ENCODE measurements at places on chromosomes 2 and 18.

GRCh38 chr18:74147779-74148542 is at the start of the genes FBXO15 and TIMM21:
FBXO15 (minus strand) TSS chr18:74147834; CDS start chr18:74147785, 49 bp downstream.
TIMM21 (plus strand) TSS chr18:74148523; CDS start chr18:74148809, 286 bp downstream.
- DNase-seq, result peak; percentile 97

DNA sequence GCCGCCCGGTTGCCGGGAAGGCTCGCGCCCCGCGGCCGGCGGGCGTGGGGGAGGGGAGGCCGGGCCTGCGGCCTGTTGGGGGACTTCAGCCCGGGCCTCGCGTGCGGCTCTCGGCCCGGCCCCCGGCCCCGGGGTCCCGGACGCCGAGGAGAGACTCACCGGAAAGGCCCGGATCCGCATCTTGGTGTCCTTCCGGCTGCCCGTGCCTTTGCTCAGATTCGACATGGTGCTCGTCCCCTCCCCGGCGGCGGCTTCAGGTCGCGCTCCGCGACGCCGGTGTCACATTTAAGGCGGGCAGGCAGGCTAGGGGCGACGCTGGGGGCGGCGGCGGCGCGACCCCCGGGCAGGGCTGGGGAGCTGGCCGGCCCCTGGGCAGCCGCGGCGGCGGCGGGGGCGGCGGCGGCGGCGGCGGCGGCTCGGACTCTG is 365 bp downstream of the CUL3 start:
- no peak for DNase-seq

DNA sequence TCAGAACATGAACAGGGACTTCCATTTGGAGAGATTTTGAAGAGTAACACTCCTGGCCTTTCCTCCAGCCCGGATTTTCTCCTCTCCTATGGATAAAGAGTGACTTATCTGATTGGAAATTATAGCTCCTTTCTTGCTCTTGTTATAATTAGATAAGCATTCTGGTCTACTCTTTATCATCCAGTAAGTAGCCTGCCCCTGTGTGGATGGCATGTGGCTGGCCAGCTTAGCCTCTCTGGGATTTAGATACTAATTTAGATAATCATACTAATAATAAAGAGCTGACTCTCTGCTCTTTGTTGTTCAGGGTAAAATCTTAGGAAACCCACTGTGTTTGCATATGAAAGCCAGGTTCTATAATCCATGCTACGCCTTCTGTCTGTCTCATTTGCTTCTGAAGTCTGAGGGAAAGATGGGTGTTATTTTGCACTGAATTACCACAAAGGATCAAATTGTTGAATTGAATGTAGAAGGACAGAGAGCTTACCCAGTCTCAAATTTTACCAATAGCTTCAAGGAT is 438.8 kb downstream of the SPAG16 start:
- no peak for DNase-seq

DNA sequence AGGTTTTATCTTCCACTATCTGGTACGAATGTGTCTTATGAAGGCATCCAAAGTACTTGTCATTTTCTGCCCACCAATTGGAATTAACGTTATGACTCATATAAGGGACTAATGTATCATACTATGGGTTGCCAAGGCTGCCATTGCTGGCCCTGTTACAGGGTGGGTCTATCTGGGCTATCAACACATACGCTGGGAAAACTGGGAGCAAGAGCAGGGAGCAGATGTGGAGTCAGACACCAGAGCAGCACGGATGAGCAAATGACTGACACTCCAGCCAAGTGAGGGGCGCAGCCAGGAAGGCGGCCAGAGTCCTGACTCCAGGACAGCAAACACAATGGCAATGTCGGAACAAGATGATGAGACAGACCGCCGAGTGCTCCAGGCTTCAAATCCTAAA is 145.9 kb downstream of the COPS8 start:
- no peak for DNase-seq

GRCh38 chr2:200668478-200668877 is 82.7 kb downstream of the AOX1 start:
- DNase-seq, result no peak

DNA sequence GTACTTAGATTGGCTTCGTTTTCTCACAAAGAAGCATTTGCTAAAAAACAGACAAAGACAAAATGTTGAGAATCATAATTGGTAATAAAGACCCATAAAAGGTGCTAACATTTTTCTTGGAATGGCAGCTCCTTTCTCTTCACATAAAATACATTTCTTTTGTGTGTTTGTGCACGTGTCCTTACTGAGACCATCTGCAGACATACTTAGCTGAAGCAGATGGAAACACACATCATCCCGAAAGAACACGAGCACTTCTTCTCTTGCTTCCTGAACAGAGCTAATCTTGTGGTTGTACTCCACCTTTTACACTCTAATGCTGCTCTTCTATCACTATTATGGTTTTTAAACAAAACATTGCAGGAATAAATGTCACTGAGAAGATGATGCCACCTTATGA is 142.5 kb downstream of the SPHKAP start:
- no peak for DNase-seq

DNA sequence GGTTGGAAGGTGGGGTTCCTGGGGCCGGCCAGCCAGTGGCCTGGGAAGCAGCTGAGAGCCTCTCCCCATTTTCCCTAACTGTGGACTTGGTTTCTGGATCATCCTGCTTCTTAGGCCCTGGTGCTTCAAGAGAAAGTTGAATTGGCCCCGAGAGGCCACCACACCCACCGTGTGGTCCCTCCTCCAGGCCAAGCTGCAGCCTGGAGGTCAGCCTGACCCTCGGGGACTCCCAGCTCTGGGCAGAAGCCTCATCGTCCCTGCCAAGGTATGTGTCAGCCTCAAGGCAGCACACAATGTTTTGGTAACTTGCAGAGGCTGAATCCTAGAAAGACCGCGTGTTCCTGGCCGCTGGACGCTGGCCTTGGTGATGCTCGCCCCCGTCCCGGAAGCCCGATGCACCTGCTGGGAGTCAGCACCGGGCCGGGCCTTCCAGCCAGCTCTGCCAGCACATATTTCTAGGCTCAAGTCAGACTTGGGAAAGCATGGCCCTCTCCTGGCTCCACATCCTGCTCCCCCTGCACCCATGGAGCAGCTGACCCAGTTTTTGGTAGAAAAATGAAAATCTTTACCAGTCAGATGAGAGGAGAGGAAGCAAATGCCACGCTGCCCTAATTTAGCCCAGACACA is 72.6 kb downstream of the ACTR2 start:
- DNase-seq, result no peak

GRCh38 chr18:68220458-68220857 is 494.4 kb downstream of the TMX3 start:
- no peak for DNase-seq

DNA sequence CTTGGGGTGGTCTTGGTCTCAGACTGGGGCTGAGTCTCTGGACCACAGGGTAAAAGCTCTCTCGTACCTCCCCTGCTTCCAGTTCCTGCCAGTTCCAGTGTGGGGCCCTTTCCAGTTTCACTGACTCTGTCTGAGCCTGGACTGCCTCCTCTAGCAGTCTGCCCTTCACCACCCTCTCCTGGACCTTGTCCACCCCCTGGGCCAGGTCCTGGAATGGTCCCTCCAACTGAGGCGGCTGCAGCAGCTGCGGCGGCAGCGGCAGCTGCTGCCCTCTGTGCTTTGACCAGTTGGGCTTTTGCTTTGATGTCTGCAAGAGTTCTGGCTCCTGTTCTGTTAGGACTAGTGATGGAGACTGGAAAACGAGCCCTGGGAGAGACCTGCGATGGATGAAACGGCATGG is 70.7 kb upstream of the DTNB start:
- DNase-seq, result no peak

GRCh38 chr2:70923378-70924015 is 12.2 kb upstream of the ATP6V1B1 start:
- no peak for DNase-seq

GRCh38 chr2:105525201-105525600 is 126.3 kb upstream of the FHL2 start:
- no peak for DNase-seq

- DNase-seq, result no peak
These were observed 27.5 kb downstream of the CDH20 start for GRCh38 chr18:61360404-61361383.

- no peak for DNase-seq
These were observed 8.8 kb downstream of the TTLL4 start for GRCh38 chr2:218719457-218719856.

GRCh38 chr2:234823877-234824376 is 127.9 kb upstream of the SH3BP4 start:
- DNase-seq, result no peak

- DNase-seq, result no peak
These were observed 98.7 kb upstream of the THOC1 start for GRCh38 chr18:366466-367061.

DNA sequence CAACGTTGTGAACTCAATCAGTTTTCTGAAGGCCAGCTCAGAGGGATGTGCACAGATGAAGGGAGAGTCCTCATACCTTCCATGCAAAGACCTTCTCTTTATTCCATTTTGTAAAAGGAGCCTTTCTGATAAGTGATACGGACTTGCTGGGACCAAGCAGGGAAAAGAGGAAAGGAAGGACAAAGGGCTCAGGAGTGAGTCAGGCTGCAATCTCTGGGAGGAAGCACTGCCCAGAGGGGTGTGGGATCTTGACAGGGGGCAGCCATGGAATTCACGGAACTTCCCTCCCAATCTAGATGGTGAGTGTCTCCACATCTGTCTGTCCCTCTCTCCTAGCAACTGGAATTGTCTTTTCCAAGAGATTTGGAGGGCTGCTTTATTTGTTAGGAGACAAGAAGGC is 281.4 kb upstream of the CELF4 start:
- no peak for DNase-seq

DNA sequence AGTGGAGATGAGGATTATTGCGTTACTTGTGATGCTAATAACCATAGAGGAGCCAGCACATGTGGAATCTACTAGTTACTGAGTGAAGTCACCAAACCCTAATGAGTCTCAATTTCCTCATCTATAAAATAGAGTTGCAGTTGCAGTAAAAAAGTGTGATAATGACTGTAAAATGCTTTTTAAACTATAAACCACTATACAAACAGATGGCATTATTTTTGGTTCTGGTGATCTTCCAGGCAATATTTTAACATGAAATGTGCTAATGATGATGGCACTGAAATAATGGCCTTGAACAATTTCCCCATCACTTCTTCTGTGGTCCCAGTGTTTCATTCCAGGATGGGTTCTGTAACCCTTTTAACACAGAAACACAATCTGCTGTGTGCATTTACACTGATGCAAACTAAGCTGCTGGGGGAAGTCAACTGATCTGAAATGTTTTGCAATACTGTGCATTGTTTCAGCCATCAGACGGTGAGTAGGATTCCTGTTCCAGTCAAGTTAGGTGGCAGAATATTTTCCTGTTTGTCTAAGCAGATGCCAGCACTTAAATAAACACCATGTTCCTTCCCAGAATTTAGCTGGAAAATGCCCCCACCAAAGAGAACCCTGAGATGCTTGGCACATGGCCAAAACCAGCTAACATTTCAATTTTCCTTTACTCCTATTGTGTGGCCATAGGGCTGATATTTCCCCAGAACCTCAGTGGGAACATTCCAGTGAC is 52.6 kb downstream of the TACR1 start:
- DNase-seq, result no peak

- DNase-seq, result no peak
These were observed 292.9 kb upstream of the MYT1L start for GRCh38 chr2:2623939-2624338.

DNA sequence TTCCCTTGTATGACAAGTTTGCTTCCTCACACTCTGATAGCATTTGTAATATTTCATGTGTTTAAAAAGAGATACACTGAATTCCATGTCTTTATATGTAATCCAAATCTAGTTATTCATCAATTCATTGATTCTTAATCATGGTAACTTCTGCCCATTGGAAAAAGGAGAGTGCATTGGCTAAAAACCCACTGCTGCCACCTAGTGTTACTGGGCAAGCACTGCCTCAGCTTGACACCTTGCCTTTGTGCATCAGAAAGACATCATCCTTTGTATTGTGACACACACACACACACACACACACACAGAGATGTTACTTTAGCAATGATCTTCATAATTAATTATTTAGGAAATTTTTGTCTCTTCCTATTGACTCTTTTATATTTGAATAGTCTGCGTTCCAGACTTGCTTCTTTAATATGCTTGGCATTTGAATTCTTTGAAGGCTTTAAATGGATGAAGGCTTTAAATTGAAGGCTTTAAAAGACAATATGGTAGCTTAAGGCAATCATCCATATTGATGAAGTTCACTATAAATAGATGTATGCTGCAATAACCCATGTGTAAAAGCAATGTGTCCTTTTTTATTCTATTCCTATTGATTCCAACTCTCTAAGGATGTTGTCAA is 414.2 kb upstream of the CHST9 start:
- DNase-seq, result peak; percentile 46

DNA sequence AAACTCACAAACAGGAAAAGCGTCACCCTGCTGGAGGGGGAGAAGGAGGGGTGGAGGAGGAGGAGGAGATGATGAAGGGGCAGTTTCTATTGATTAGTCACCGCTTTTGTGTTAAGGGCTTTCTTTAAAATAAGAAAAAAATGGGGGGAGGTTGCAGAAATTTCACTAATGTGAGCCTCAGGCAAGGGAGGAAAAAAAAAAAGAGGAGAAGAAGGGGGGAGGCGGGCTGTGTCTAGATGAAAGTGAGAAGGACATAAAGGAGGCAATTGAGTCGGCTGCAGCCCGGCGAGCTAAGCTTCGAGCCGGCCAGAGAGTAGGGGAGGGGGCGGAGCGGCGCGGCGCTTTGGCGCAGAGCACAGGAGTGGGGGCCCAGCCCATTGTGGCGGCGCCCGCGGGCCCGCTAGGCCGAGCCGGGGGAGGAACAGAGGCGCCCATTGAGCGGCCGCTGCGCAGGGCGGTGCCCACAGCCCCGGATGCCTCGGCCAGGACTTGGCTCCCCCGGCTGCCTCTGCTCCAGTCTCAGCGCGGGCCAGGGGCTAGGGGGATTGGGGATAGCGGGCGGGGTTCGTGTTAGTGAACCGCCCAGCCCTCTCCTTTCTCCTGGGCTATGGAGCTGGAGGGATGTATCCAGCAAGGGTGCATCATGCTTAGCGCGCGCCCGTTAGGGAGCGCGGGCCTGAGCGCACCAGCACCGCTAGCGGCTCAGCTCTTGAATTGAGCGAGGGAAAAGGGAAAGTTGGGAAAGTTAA is 7.9 kb downstream of the PAX3 start:
- DNase-seq, result peak; percentile 28

DNA sequence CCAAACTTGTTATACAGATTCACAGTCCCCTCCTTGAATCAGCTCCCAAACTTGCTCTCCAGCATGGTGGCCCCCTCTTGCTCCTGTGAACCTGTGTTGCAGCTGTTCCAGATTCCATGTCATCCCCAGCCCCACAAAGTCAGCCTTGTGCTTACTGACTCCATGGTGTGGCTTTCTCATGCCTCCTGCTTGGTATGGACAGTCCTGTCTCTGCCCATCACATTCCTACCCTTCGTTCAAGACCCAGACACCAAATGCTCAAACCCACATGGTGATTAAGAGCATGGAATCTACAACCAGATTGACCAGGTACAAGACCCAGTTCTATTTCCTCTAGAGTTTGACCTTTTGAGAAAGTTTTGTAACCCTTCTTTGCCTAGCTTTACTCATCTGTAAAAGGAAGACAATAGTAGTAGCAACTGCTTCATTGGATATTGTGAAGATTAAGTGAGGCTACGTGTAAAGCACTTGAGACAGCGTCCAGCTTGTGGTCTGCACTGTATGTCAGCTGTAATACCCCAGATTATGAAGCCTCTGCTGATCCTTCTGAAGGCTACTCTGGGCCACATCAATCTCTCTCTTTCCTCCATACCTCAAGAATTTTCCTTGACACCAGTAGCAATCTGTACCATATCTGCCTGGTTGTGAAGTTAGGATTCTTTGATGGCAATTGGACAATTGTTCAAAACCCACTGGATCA is 146.4 kb upstream of the HAAO start:
- no peak for DNase-seq
